ENCODE measurements at places on chromosomes 3 and 15. TPM values are rescaled to one million over a fixed set of nuclear protein-coding genes. Genes with fewer than 3 reads are reported as not detected.

DNA sequence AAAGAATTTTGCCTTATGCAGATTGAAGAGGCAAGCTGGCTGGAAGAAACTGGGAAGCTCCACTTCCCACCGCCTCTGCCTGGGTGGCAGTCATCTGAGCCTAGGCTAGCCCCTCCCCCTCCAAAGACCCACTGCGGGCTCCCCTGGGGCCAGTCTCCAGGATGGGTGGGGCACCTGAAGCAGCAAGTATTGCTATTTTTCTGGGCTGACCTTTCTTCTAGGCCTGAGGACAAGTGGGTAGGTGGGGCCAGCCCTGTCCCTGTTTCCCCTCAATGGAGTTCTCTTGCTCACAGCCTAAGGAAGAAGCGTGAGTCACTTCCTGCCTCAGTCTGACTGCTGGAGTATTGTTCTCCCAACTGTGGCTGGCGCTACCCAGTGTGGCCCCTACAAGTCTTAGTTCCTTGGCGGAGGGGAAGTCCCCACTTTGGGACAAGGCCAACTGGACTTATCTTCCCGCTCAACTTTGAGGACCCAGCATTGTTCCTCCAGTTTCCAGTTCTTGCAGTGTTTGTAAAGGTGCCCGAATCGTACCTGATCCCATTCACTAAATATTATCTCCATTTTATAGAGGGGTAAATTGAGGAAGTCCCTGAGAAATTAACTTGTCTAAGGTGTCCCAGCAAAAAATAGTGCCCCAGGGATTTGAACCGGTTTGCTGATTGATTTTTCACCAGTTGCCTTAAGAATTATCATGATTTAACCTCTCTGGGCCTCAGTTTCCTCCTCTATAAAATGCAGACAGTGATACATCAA is 1.4 kb downstream of the FURIN start:
- no peak overlapping the region for H3K4me3 ChIP-seq
- peak overlapping the region; percentile 38 for H3K27ac ChIP-seq
- H3K36me3 ChIP-seq: no peaks in the 10 kb centered on the region
- peaks cover 26% of the 10 kb centered on the region for H3K4me1 ChIP-seq
- DNase-seq: peak; percentile 79

DNA sequence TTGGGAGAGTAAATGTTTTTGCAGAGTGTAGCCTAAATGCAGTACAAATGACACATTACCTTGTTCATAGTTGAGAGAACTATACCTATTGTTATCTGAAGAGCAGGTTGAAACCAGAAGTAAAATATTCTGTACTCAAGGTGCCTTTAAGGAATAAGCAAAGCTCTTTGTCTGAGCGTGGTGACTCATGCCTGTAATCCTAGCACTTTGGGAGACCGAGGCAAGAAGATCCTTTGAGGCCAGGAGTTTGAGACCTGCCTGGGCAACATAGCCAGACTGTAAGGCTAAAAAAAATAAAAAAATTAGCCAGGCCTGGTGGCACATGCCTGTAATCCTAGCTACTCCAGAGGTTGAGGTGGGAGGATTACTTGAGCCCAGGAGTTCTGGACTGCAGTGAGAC is 2.2 kb upstream of the RNF13 start:
- no peak for DNase-seq
- H3K27me3 ChIP-seq: no peaks in the 10 kb centered on the region
- H3K4me1 ChIP-seq: peaks cover 31% of the 10 kb centered on the region

- DNase-seq: no peak
- H3K36me3 ChIP-seq: no peaks in the 10 kb centered on the region
- H3K4me1 ChIP-seq: no peaks in the 10 kb centered on the region
- no peaks in the 10 kb centered on the region for H3K27me3 ChIP-seq
Observed at GRCh38 chr3:108412121-108412750, 98.2 kb downstream of the MYH15 start.

GRCh38 chr3:62184559-62184958 is 188.8 kb downstream of the FEZF2 start:
- H3K4me3 ChIP-seq: no peak overlapping the region
- H3K4me1 ChIP-seq: peaks cover 6% of the 10 kb centered on the region
- H3K27me3 ChIP-seq: no peaks in the 10 kb centered on the region
- no peak overlapping the region for H3K27ac ChIP-seq
- peak; percentile 41 for DNase-seq

DNA sequence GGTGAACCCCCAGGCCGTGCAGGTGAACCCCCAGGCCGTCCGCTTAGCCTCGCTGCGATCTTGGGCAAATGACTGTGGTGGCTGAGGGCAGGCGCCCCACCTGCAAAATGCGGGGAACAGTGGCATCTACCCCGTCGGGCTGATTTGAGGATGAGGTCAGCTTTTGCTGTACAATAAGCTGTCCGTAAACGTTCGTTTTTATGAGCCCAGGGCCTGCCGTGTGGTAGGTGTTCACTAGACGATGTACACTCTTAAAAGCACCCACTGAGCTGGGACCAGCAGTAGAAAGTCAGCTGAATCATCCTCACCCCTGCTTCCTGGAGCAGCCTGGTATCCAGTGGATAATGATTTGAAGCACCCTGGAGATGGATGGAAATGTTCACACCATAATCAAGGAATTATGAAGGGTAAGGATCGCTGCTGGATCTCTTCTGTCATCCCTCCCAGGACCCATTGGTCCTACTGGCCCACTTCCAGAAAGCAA is 943 bp upstream of the PCSK6 start:
- no peak for DNase-seq
- H3K27ac ChIP-seq: no peak overlapping the region
- H3K4me1 ChIP-seq: no peaks in the 10 kb centered on the region
- no peak overlapping the region for H3K4me3 ChIP-seq
- H3K36me3 ChIP-seq: no peaks in the 10 kb centered on the region

GRCh38 chr3:64125561-64125960 is 99.7 kb downstream of the PRICKLE2 start:
- no peak for DNase-seq
- H3K4me3 ChIP-seq: no peak overlapping the region
- H3K27me3 ChIP-seq: no peaks in the 10 kb centered on the region
- no peak overlapping the region for H3K27ac ChIP-seq

DNA sequence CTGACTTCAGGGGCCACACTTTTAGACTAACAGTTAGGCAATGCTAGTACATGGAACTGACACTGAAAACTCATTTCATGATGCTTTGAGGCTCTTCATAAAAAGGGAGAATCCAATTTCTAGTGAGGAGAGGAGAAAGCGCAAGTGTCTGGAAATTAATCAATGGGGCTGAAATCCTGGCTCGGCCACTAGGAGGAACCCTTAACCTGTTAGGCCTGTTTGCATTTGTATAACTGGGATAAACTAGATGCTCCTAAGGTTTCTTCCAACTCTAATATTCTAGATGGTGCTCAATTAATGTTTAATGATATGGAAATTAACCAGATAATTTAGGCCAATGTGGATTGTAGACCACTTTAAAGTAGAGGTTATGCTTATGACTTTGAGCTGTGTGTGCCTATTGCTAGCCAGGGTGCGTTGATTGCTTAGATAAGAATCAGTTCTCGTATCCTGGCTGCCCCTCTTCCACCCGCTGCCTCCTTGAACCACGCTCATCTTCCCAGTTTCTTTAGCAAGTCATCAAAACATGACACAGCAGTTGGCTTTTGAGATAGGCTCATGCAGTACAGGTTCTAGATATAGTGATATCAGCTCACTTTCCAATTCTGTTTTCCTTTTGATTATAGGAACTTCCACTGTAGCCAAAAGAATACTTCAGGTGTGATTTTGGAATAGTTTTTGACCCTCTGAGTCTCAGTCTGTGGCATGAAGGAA is 16.8 kb upstream of the CRBN start:
- H3K36me3 ChIP-seq: no peaks in the 10 kb centered on the region
- no peak overlapping the region for H3K27ac ChIP-seq
- H3K4me3 ChIP-seq: no peak overlapping the region
- H3K4me1 ChIP-seq: no peaks in the 10 kb centered on the region

- no peak overlapping the region for H3K27ac ChIP-seq
- no peaks in the 10 kb centered on the region for H3K36me3 ChIP-seq
- no peaks in the 10 kb centered on the region for H3K4me1 ChIP-seq
- DNase-seq: no peak
- no peaks in the 10 kb centered on the region for H3K27me3 ChIP-seq
Observed at GRCh38 chr3:112437146-112438022, 61.9 kb downstream of the BTLA start.

DNA sequence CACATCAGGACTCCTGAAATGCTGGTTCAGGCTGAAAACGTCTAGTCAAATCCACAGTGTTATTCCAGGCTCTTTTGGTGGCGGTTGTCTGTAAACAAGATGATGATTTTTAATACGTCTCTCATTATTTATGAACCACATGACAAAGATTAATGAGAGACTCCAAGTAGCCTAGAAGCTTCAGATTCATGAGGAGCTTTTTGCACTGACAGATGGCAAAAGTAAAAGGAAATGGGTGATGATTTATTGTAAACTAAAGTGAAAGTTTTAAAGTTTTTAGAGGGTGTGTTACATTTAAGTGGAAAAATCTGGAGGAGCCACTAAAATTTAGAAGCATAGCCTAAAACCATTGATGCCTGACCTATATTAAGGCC is 77.0 kb downstream of the BBX start:
- H3K27me3 ChIP-seq: no peaks in the 10 kb centered on the region
- DNase-seq: no peak
- no peaks in the 10 kb centered on the region for H3K36me3 ChIP-seq
- no peak overlapping the region for H3K4me3 ChIP-seq
- H3K27ac ChIP-seq: peak overlapping the region; percentile 14
- H3K4me1 ChIP-seq: peaks cover 16% of the 10 kb centered on the region

- no peak overlapping the region for H3K4me3 ChIP-seq
- H3K27me3 ChIP-seq: no peaks in the 10 kb centered on the region
- H3K27ac ChIP-seq: no peak overlapping the region
- H3K4me1 ChIP-seq: no peaks in the 10 kb centered on the region
- peak; percentile 59 for DNase-seq
- H3K36me3 ChIP-seq: no peaks in the 10 kb centered on the region
Observed at GRCh38 chr3:179929091-179929529, 107.6 kb downstream of the PEX5L start.

GRCh38 chr15:81007428-81008064 is 6.8 kb downstream of the TLNRD1 start:
- H3K36me3 ChIP-seq: peaks cover 9% of the 10 kb centered on the region
- H3K4me3 ChIP-seq: no peak overlapping the region
- H3K27ac ChIP-seq: no peak overlapping the region
- peaks cover 4% of the 10 kb centered on the region for H3K4me1 ChIP-seq
- no peak for DNase-seq
- H3K27me3 ChIP-seq: no peaks in the 10 kb centered on the region

DNA sequence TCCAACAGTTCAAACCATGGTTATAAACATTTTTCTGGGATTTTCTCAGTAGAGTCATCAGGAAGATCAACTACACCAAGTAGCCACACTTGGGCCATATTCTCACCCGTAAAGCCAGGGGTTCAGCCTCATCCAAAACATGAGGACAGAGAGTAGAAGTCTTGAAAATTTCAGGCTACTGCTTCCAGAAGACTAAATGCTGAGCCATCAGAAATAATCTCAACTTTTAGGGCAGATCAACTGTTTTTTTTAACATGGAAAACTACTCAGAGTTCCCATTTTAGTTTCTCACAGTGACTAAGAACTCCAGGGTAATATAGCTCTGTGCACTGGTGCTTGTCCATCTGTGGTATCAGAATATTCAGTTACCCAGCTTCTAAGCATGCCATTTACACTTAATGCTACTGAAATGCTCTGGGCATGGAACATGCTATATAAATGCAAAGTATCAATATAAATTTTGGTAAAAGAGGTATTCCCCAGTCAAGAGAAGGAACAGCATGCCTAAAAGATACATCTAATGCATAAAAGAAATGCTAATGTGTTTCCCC is 300.1 kb upstream of the LRRN1 start:
- H3K4me3 ChIP-seq: no peak overlapping the region
- H3K36me3 ChIP-seq: no peaks in the 10 kb centered on the region
- H3K4me1 ChIP-seq: no peaks in the 10 kb centered on the region

GRCh38 chr15:74793135-74794028 is 11.5 kb downstream of the CSK start:
- no peaks in the 10 kb centered on the region for H3K27me3 ChIP-seq
- no peak overlapping the region for H3K4me3 ChIP-seq
- no peaks in the 10 kb centered on the region for H3K36me3 ChIP-seq
- no peak overlapping the region for H3K27ac ChIP-seq
- H3K4me1 ChIP-seq: peaks cover 53% of the 10 kb centered on the region

DNA sequence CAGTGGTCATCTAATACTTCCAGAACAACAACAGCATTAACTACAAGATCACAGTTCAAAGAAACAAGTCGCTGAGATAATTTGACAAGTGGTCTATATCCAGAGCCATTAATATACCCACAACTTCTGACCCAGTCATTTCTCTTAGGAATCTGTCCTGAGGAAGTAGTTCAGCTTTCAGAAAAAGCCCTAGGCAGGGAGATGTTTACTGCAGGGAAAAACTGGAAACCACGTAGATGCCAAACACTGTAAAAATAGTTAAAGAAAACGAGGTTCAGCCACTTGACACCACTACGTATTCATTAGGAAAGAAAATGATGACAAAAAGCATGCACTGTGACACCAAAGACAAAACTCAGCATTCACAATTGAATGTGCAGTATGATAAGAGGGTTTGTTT is 22.3 kb upstream of the CDCP1 start:
- no peak overlapping the region for H3K4me3 ChIP-seq
- DNase-seq: no peak
- H3K27me3 ChIP-seq: no peaks in the 10 kb centered on the region

DNA sequence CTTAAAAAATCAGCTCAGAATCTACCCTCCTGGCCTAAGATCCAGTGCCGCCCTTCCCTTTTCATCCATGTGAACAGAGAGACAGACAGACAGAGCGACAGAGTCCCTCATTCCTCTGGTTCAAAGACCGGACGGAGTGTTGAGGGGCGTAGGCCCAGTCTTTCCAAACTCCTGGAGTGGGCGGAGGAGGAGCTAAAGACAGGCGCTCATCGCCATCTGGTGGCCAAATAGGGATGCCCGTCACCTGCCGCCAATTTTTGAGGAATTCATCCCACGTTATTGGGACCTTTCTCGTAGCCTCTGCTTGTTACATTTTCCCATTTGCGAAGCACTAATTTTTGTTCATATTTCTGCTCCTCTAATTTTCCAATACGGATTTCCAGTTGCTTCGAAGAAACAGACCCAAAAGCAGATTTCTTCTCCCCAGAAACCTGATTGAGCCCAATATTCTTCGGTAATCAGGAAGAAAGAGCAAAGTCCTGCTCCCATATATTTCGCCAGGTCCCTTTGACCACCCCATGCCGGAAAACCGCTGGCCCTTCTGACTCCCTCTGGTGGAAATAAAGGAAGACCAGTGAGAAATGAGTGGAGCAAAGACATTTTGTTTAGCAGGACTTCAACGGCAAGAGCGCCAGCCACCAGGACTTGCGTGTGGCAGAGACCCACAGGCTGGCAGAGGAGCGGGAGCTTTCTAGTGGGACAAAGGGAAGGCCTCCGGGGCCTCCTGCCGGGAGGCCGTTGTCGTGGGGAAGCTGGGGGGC is 88.0 kb downstream of the LRRK1 start:
- H3K4me1 ChIP-seq: peaks cover 10% of the 10 kb centered on the region
- no peak overlapping the region for H3K27ac ChIP-seq
- H3K27me3 ChIP-seq: no peaks in the 10 kb centered on the region
- peak; percentile 76 for DNase-seq
- no peak overlapping the region for H3K4me3 ChIP-seq
- H3K36me3 ChIP-seq: no peaks in the 10 kb centered on the region

The RYK gene
- 47.1 TPM for total RNA-seq

The TRPC1 gene
- 2.7 TPM for total RNA-seq

The GOLGA6A gene
- total RNA-seq: not detected

The CHAC1 gene
- total RNA-seq: 2.2 TPM

The GP5 gene
- total RNA-seq: not detected

The RPN1 gene
- 211 TPM for total RNA-seq

The B3GALNT1 gene
- 13.7 TPM for total RNA-seq

The NR2E3 gene
- 0.43 TPM for total RNA-seq
